ENCODE measurements at places on chromosomes 13 and 19.

GRCh38 chr19:34332027-34332760, 32.8 kb upstream of the GPI start:
- no peak for DNase-seq

DNA sequence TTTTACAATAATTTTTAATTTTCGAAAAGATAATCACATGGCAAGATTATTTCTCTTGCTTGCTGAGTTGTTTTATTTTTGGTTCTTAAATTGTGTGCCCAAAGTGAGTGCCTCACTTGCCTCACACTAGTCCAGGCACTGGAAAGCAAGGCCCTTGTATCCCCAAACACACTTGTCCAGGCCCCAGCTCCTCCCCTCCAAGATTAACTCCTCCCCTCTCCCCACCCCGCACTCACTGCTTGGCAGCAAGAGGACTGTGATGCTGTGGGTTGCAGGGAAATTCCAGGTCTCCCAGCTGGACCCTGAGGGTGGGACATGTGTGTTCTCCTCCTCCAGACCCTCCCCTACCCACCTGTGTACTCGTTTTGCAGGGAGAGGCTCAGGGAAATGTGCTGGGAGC, 3.9 kb downstream of the SIGLEC12 start:
- no peak for DNase-seq

DNA sequence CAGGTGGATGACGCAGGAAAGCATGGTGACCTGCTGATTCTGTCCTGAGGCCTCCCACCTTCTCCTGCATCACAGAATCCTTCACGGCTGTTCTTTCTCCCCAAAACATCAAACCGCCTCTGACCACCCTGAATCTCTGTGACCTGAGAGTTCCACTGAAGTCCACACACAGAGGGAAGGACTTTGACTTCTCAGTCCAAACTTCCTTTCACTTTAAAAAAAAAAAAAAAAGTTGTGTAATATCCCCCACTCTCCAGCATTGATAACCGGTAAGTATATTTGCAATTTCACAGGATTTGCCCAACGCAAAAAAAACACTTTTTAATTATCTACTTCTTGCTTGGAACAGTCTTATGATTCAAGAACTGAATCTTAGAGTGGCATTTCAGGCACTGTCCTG, 259.5 kb upstream of the IRS2 start:
- DNase-seq: no peak

DNA sequence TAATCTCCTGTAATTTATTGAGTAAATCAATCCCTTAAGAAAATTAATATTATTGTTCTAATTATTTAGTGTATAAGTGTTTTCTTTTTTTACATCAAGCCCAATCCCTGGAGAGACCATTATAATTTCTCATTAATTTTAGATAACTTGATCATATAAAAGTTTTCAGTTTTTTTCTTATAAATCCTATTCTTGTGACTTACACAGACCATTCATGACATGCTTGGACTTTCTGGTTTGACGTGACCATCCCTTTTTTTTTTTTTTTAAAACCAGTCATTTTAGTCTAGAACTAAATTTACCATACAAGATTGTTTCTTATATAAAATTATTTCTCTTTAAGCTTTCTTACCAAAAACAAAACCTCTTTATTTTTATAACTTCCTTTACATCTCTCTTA, 5.4 kb upstream of the MTRF1 start:
- DNase-seq: no peak

- no peak for DNase-seq
These were observed 76.6 kb upstream of the POMP start for GRCh38 chr13:28582225-28582891.

GRCh38 chr13:80707000-80707983, 366.4 kb upstream of the SPRY2 start:
- no peak for DNase-seq
